CD4-positive, alpha-beta T cell treated with Interleukin-4 for 4 hours (primary cell): ENCODE measurements at places on chromosomes 5 and 9.

GRCh38 chr5:78541086-78541654, 107.4 kb downstream of the LHFPL2 start:
- no peak for DNase-seq

- DNase-seq: no peak
Observed at GRCh38 chr5:166992108-166992507, 1299.3 kb upstream of the WWC1 start.

GRCh38 chr9:18676525-18676924, 202.6 kb downstream of the ADAMTSL1 start:
- DNase-seq: no peak

GRCh38 chr5:76269932-76270610, 133.0 kb upstream of the IQGAP2 start:
- no peak for DNase-seq

DNA sequence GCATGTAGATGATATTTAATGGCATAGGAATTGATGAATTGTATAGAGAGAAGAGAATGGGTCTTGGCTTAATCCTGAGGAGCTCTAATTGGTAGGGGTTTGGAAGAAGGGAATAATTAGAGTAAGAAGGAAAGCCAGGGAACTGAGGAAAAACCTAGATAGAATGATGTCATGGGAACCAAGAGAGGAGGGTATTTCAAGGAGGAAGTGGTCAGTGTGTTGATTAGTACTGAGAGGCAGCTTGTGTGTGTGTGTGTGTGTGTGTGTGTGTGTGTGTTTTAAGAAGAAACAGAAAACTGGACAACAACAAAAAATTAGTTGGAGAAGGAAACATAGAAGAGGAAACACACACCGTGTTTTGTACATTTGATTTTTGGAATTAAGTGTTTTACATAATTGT, 42.8 kb downstream of the MAST4 start:
- DNase-seq: no peak

DNA sequence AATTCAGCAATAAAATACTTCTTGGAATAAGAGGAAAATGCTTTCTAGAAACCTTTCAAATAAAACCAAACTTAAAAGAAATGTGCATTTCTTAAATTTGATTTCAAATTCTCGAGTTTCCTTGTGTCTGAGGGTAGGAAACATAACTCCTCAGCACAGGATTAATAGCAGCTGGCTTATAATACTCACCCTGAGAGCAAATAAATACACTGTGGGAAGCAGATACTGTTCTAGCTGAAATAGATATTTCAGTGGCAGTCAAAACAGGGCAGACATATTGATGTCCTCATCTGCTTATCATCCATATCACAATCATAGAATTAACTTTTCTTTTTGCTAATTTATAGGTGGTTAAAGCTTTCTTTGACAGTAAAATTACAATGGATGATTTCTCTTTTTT, 24.1 kb upstream of the FEM1C start:
- no peak for DNase-seq

GRCh38 chr5:90807496-90807895, 248.9 kb downstream of the ADGRV1 start:
- DNase-seq: no peak
